OCI-LY7 (cell line): ENCODE measurements at places on chromosomes 11 and 22.
A peak's percentile ranks its signal among the peaks of the same experiment; 100 is the strongest.

DNA sequence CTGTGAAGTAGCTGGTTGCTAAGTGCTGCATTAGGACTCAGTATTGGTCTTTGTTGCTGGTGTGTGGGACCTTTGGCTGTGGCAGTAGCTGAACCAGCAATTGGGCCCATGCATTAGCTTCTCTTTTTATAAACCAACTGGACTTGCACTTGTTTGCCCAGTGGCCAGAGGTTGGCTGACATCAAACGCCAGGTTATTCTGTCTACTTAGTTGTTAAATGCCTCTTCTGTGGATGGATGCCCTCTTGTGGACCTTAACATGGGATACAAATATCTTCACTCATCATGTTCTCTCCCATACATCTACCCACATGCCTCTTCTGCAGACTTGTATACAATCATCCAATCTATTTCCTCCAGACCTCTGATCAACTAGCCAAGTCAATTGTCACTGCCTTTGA, 26.4 kb upstream of the ARHGAP20 start:
- DNase-seq = no peak

- DNase-seq = no peak
Observed at GRCh38 chr11:105333153-105333552, 193.6 kb upstream of the CARD18 start.

GRCh38 chr11:8286886-8287285, 23.2 kb upstream of the LMO1 start:
- no peak for DNase-seq

GRCh38 chr11:92653454-92653853, 316.0 kb upstream of the MTNR1B start:
- no peak for DNase-seq

DNA sequence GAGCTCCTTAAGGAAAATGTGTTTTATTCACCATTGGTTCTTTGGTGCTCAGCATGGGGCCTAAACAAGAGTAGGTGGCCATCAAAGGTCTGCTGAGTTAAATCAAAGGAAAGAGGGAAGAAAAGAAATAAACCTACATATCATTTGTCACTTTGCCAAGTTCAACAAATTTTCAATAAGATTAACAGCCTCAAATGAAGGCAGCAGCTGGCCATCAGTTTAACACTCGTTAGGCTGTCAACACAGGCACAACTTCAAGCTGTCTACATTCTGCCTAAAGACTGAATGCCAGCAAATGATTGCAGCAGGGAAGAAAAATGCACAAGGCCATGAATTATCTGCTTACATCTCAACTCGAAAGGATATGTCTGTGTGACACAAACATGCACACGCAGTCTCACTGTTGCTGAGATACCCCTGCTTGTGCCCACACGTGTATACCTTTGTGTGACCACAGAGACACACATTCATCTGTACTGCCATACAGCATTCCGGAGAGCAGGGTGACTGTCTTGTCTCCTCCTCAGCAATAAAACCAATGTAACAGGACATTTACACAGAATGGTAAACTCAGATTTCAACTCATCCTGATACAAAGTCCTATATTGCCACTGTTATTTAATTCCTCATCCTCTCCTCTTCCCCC, 40.1 kb downstream of the TRIM66 start:
- no peak for DNase-seq

DNA sequence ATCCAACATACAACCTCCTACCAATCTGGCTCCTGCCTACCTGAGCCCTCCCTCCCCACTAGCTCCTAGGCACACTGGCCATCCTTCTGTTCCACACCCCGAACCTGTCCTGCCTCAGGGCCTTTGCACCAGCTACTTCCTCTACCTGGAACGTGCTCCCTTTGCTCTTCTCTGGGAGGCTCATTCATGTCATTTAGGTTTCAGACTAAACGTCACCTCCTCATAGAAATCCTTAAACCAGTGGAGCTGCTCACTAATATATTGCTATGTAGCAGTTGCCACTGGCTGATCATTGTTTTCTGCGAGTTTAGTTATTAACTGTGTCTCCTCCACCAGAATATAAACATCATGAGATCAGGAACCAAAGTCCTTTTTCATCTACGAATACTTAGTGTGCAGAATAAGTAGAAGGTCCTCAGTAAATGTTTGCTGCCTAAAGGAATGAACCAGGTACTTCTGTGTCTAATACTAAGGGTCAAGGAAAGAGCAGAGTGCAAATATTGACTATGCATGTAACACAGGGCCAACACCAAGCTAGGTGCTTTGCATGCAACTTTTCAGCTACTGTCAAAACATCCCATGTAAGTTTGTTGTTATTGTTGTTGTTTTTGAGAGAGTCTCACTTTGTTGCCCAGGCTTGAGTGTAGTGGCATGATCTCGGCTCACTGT, 277.6 kb upstream of the SYN3 start:
- no peak for DNase-seq

DNA sequence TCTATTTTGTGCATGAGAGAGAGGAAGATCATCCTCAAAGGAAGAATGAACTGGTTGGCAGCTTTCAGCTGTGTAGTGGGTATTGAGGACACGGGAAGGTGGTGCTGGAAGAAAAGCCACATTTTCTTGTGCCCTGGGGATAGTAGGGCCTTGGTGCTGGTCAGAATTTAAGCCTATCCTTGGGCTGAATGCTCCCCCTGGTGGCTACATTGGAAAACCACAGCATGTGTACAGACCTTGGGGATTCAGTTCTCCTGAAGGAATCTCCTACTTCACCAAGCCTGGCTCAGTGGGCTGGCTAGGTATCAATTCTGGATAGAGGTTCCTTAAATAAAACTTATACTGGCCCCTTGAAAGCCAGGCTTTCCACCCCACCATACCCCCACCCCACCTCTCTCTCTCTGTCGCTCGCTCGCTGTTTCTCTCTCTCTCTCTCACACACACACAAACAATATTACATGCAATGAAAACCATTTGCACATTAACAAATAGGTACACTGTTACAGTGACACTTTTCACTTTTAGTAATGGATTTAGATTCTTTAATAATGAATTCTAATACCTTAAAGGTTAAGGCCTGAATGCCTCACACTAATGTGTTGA, 2.8 kb upstream of the OR51M1 start:
- DNase-seq = peak; percentile 61

GRCh38 chr22:19869497-19870152, 15.0 kb upstream of the GNB1L start:
- no peak for DNase-seq

DNA sequence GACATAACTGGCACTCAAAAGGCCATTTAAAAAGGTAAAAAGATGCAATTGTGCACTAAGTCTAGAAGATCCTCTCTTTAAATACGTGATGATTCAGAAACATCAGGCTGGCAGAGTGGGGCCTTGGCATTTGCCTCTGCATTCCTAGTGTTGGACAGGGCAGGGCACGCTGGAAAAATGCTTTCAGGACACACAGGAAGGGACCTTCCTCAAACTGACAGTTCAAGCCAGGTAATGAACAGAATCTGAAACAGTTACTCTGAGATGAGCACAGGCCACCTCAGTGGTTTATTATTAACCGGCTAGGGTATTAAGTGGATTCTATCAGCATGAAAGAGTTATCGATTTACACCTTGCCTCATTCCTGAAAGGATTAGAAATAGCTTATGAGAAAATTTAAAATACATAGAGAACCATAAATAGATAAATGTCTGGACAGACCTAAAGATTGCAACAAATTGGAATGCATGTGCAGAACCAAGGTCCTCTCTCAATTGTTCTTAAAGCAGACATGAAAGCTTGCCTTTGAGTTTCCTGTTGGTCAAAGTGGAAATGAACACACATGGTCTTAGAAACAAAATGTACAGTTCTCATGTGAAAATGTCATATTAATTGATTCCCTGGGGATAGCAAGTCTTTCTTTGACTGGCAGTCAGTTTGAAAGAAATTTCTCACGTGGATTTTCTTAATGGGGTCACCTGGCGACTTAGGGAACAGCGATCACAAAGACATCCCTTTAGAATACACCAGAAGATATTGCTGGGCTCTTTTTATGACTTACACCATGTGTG, 21.5 kb upstream of the CSNK2A3 start:
- DNase-seq = no peak

DNA sequence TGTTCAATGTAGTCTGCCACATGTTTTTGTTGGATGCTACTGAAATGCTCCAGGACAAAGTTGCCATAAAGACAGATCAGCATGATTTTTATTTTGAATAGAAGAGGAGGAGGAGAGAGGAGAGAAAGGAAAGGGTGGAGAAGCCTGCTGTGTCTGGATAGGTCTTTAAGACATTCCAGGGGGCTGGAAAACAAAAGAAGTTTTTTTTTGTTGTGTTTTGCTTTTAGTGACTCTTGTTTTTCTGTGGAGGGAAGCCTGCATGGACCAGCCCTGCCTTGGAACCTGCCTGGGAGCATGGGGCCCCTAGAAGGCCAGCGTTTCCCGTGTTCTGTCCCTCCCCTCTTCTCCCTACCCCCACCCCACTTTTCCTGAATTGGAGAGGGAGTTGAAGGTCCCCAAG, 2.3 kb downstream of the TSPAN18 start:
- DNase-seq = no peak

GRCh38 chr11:67073908-67074307, 17.3 kb downstream of the RHOD start:
- no peak for DNase-seq

GRCh38 chr22:30183271-30183670, 63.3 kb downstream of the LIF start:
- DNase-seq = no peak

DNA sequence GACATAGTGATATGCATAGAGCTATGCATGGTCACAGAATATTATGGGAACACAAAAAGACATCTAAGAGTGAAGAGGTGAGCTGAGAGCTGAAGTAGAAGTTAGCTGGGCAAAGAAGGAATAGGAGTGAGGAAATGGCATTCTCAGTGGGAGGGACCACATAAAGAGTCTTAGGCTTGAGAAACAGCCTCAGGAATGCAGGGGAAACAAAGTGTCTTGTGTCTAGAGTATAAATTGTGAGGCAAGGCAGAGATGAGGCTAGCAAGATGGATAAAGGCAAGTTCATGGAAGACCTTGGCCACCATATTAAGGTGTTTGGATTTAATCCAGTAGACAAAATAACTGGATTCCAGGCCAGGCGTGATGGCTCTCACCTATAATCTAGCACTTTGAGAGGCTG, 40.6 kb upstream of the CRTAM start:
- DNase-seq = no peak
